ENCODE measurements at places on chromosomes 1 and 21.

DNA sequence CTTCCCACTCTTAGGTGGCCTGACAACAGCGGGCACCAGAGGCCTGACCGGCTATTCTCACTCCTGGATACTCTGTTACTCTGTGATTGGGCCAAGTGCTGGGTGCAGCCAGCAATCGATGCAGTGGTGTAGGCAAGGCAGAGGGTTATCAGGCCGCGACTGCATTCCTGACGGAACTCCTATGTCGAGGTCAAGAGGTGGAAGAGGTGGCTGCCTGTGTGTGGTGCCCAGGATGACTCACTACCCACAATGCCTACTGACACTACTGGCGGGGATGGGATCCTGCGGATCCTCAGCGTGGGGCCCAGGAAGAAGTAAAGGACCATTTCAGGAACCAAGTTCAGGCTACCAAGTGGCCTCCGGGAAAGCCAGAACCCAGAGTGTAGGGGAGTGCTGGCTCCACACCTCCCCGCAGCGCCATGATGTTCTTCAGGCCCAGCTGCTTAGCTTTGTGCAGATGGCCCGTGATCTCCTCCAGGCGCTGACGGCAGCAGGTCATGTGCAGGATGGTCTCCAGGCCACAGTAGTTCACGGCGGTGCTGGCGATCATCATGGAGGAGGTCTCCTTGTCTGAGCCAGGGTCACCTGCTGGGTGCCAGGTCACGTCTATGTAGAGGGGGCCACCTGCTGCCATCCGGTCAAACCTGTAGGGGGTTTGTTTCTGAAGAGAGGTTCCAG, 4.9 kb downstream of the MTHFR start:
- DNase-seq: no peak

DNA sequence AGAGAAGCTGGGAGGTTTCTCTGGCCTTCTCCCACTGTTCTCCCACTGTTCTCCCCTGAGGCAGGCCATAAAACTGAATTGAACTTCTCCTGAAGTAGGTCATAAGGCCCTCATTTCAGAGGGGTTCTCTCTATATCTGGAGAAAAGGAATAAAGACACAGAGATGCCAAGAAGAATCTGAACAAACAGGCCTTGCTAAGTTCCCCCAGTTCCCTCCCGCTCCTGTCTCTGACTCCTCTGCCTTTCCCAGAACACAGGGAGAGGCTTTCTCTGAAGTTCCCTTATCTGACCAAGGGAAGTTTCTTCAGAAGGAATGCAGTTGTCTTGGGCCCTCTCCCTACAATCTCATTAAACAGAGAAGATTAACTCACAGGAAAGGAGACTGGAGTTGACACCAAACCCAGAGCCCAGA, 83.4 kb downstream of the SLC16A1 start:
- no peak for DNase-seq

DNA sequence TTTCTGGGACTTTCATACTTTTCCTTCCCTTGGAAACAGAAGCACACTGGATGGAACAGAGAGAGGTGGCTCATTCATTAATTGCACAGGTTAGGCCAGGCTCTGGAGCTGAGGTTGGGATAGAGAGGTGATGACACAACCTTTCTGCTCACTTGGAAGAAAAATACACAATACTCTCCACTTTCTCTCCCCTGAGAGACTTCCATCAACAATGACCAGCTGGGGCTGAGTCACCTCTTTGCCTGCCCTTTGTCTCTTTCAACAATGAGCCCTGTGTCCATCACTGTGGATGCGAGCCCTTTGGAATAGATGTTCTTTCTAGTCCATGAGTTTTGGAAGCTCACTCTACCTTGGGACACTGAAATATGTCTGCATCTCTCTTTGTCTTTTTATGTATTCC, 43.1 kb downstream of the ATP2B4 start:
- no peak for DNase-seq

GRCh38 chr1:94105581-94105952, 15.4 kb downstream of the ABCA4 start:
- no peak for DNase-seq

DNA sequence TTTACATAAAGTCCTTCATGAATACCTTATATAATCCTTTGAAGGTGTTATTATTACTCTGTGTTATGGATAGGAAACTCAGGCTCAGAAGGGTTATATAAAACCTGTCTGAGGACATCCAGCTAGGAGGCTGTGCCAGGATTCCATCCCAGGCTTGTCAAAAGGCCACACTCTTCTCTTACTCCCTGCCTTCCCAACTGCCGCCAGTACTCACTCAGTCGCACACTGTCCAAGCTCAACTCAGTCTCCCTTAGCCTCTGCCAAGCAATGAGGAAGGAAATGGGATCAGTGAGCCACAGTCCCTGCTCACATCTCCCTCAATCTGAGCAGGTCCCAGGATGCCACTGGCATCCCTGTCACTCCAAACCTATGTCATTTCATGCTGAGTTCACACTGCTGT, 94.4 kb downstream of the NAV1 start:
- DNase-seq: no peak
